ENCODE measurements at places on chromosomes 1 and 21. TPM values are rescaled to one million over a fixed set of nuclear protein-coding genes. Genes with fewer than 3 reads are reported as not detected.

GRCh38 chr1:119004781-119005180, 16.6 kb upstream of the TBX15 start:
- H3K27ac ChIP-seq = no peak overlapping the region
- no peaks in the 10 kb centered on the region for H3K36me3 ChIP-seq
- H3K27me3 ChIP-seq = no peaks in the 10 kb centered on the region
- no peak for DNase-seq
- H3K4me3 ChIP-seq = no peak overlapping the region

Gene SPATA1
- total RNA-seq = 2.8 TPM

DNA sequence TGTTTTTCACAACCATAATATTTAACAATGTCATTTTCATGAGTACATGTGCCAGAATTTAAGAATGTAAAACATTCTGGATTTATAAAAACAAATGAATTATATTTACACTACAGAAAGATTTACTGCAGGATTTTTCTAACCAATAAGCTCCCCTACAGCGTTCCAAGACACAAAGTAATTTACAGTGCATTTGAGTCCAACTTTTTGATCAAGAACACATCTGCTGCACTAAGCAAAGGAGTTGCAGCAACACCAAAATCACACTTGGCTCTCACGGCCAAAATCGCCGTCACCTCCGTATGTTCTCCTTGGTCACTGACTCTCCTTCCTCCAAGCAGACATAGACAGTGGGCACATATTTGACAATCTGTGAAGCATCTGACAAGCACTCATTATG, 7.7 kb downstream of the VPS26C start:
- H3K27ac ChIP-seq = no peak overlapping the region
- H3K4me3 ChIP-seq = no peak overlapping the region
- no peaks in the 10 kb centered on the region for H3K4me1 ChIP-seq
- no peaks in the 10 kb centered on the region for H3K36me3 ChIP-seq
- DNase-seq = no peak

DNA sequence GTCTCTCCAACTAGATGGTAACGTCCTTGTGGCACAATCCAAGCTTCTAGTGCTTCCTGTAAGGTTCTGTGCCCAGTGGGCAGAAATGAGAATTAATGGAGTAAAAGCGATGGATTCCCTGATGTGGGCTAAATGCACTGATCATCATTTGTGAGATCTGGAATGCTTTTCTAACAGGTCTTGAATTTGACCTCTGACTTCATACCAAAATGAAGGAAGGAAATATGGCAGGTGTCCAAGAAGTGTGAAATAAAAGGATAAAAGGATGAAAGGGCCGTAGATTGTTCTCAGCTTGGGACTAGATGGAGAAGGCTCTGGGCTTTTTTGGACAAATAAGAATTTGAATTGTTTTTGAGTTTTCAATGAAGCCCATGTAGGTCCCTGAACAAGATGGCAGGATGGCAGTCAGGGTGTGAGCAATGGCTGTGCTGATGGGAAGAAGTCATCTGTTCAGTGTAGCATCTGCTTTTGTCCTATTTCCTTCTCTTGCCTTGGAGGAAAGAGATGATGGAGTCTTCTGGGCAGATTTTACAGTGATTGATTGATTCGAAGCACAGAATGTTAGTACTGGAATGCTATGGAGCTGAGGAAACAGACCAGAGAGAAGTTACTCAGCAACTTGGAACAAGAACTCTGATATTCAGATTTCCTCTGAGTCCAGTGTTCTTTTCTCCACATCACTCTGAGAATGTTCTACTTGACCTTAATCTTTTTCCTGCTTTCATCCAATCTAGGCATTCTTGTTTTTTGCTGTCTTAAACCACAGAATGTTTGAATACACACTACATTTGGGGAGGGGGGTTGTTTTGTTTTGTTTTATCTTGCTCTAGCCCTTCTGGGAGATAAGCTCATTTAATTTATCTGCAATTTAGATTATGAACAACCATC, 286.0 kb downstream of the HLX start:
- H3K4me1 ChIP-seq = no peaks in the 10 kb centered on the region
- H3K27me3 ChIP-seq = no peaks in the 10 kb centered on the region
- no peaks in the 10 kb centered on the region for H3K36me3 ChIP-seq

GRCh38 chr1:10635085-10635896, 160.5 kb downstream of the PEX14 start:
- no peak overlapping the region for H3K27ac ChIP-seq
- no peaks in the 10 kb centered on the region for H3K27me3 ChIP-seq
- no peak overlapping the region for H3K4me3 ChIP-seq
- no peaks in the 10 kb centered on the region for H3K4me1 ChIP-seq
- DNase-seq = peak; percentile 42
- no peaks in the 10 kb centered on the region for H3K36me3 ChIP-seq

GRCh38 chr1:185850366-185850765, 116.2 kb downstream of the HMCN1 start:
- H3K4me1 ChIP-seq = no peaks in the 10 kb centered on the region
- H3K27ac ChIP-seq = no peak overlapping the region
- no peaks in the 10 kb centered on the region for H3K36me3 ChIP-seq
- DNase-seq = no peak

- peaks cover 16% of the 10 kb centered on the region for H3K4me1 ChIP-seq
- no peak overlapping the region for H3K27ac ChIP-seq
- H3K27me3 ChIP-seq = no peaks in the 10 kb centered on the region
- peaks cover 12% of the 10 kb centered on the region for H3K36me3 ChIP-seq
- H3K4me3 ChIP-seq = no peak overlapping the region
Measured at GRCh38 chr1:115198938-115199337, 109.6 kb upstream of the TSPAN2 start.

Gene CORT
- 1.6 TPM for total RNA-seq

DNA sequence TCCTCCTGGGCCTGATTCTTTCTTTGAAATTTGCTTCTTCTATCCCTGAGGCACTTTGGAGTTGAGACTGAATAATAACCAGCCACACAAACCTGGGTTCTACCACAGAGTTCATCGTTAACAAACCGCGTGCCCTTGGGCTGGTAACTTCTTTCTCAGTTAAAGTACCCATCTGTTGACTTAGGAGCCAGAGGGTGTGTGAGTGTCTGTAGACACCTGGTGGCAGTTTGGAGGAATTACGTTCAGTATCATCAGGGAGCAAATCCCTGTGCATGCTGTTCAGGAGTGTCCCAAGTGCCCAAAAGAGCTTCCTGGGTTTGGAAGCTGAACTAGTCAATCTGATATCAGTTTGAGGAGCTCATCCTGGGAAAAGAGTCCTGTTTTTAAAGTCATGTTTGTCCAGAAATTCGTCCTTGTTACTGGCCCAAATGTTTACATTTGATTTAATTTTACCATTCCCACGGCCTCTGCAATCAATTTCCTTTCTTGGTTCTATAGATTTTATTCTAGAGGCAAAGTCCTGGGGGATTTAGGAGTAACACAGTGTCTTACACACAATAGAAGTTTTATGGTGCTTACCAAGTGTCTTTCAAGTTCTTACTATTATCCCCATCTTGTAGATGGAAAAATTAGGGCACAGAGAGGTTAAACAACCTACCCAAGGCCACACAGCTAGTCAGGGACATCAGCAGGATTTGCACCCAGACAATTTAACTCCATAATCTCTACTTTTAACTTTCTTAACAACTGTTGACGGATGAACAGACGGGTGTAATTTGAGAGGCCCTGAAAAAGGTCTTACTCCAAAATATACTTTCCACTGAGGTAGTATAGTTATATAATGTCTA, 26.7 kb upstream of the RPTN start:
- no peak overlapping the region for H3K27ac ChIP-seq
- DNase-seq = peak; percentile 41

GRCh38 chr1:30808067-30808662, 50.6 kb upstream of the LAPTM5 start:
- DNase-seq = no peak
- H3K4me1 ChIP-seq = peaks cover 8% of the 10 kb centered on the region
- H3K36me3 ChIP-seq = no peaks in the 10 kb centered on the region
- peaks cover 6% of the 10 kb centered on the region for H3K27me3 ChIP-seq
- H3K4me3 ChIP-seq = no peak overlapping the region

DNA sequence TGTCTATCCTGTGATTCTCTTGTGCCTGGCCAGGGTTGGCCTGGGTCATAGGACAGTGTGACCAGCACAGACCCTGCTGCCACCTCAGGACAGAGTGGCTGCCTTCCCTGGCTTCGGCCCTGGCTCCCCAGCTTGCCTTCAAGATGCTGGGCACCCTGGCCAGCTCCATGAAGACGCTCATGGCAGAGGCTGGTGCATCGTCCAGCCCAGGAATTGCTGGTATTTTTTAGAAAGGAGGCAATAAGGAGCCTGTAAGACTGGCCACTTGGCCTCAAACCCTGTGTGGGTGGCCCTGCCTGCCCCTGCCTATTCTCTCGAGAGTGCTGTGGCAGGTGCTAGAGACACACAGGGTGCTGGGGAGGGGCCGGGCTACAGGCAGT, 70.4 kb upstream of the ACTRT2 start:
- H3K4me3 ChIP-seq = no peak overlapping the region
- H3K4me1 ChIP-seq = no peaks in the 10 kb centered on the region
- H3K27ac ChIP-seq = no peak overlapping the region
- peaks cover 70% of the 10 kb centered on the region for H3K27me3 ChIP-seq
- DNase-seq = no peak

DNA sequence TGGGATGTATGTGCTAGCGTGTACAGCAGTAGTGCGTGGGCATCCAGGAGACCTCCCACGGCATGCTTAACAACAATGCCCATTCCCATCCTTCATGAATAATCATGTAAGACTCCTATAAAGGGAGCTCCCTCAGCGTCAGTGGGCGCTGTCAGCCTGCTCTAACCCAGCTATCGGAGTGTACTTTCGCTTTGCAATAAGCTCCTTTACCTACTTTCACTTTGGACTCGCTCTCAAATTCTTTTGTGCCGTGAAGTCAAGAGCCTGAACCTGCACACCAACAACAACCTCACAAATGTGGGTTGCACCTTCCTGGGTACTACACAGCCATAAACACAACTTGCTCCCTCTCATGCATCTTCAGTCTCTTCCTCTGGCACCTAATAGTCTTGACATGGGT, 114.8 kb upstream of the PAXBP1 start:
- no peaks in the 10 kb centered on the region for H3K36me3 ChIP-seq
- peaks cover 62% of the 10 kb centered on the region for H3K27me3 ChIP-seq
- no peaks in the 10 kb centered on the region for H3K4me1 ChIP-seq
- no peak for DNase-seq

DNA sequence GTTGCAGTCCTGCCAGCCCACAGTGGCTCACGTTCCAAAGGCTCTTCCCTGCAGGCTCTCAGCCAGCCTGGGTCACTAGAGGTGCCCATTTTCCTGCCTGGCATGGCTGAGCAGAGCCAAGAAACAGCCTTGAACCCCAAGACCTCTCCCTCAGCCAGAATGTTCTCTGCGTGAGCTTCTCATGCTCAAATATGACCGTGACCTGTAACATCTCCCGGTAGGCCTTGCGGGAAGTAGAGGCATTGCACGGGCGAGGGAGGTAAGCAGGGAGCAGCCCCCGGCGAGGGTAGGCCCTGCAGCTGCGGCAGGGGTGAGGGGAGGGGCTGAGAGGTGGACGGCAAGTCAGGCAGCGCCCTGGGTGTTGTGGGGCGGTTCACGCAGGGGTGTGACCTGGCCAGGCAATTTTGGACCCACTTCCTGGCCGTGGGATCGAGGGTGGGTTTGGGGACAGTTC, 20.0 kb downstream of the RRP1 start:
- no peak overlapping the region for H3K27ac ChIP-seq
- H3K36me3 ChIP-seq = no peaks in the 10 kb centered on the region
- H3K4me1 ChIP-seq = peaks cover 1% of the 10 kb centered on the region
- DNase-seq = no peak

GRCh38 chr1:23838401-23838866, 13.2 kb upstream of the HMGCL start:
- H3K4me1 ChIP-seq = no peaks in the 10 kb centered on the region
- no peak overlapping the region for H3K27ac ChIP-seq
- H3K27me3 ChIP-seq = no peaks in the 10 kb centered on the region
- DNase-seq = peak; percentile 55
- H3K36me3 ChIP-seq = no peaks in the 10 kb centered on the region

Gene KIAA1614
- not detected for total RNA-seq

GRCh38 chr1:18644973-18645746, 14.5 kb downstream of the PAX7 start:
- H3K27ac ChIP-seq = no peak overlapping the region
- no peak for DNase-seq
- H3K27me3 ChIP-seq = peaks cover 29% of the 10 kb centered on the region
- H3K36me3 ChIP-seq = no peaks in the 10 kb centered on the region
- no peak overlapping the region for H3K4me3 ChIP-seq

- DNase-seq = no peak
- no peaks in the 10 kb centered on the region for H3K36me3 ChIP-seq
- H3K27me3 ChIP-seq = no peaks in the 10 kb centered on the region
- H3K4me1 ChIP-seq = no peaks in the 10 kb centered on the region
Measured at GRCh38 chr1:75529488-75529887, 81.4 kb downstream of the SLC44A5 start.

DNA sequence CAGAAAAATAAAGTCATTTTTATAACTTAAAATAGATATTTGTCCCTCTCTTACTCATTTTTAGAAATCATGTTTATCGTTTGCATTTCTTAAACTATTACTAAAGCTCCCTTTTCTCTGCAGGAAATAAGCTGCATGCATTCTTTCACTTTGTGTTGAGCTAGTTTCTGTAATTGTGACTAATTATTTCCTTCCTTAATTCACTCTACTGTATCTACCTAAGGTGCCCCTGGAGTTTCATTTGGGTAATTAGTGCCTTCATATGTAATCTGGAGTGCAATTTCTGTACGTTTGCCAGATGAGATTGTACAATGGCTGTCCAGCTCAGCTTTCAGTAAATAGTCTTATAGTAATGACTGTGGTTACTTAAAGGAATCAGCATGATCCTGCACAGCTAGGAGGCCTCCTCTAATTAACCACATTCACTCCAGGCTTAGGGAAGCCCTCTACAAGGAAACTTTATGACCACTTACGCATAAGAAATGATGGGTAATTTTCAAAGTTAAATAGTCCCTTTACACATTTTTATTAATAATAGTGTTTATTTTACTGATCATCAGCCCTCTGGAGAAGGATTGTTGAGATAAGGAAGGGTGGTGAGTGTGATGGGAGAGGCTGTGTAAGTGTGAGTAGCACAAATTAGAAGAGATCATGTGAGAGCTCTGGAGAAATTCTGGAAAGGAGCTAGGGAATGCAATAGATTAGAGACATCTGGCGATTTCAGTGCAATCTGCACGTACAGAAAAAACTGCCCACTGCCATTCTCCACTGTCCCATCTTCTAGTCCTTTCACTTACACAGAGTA, 86.8 kb downstream of the LRRC8C start:
- peaks cover 14% of the 10 kb centered on the region for H3K4me1 ChIP-seq
- H3K27me3 ChIP-seq = no peaks in the 10 kb centered on the region
- no peak for DNase-seq
- no peak overlapping the region for H3K4me3 ChIP-seq

GRCh38 chr1:232084584-232085223, 458.1 kb downstream of the DISC1 start:
- H3K36me3 ChIP-seq = no peaks in the 10 kb centered on the region
- no peaks in the 10 kb centered on the region for H3K4me1 ChIP-seq
- peak; percentile 3 for DNase-seq
- H3K27ac ChIP-seq = no peak overlapping the region
- H3K4me3 ChIP-seq = no peak overlapping the region

Gene KIF14
- total RNA-seq = 30.0 TPM

GRCh38 chr1:201902198-201902597, 13.5 kb downstream of the SHISA4 start:
- no peak overlapping the region for H3K4me3 ChIP-seq
- H3K36me3 ChIP-seq = no peaks in the 10 kb centered on the region
- DNase-seq = peak; percentile 33
- no peak overlapping the region for H3K27ac ChIP-seq
- peaks cover 17% of the 10 kb centered on the region for H3K4me1 ChIP-seq

Gene PPFIA4
- 5.0 TPM for total RNA-seq

Gene OR2T35
- total RNA-seq = not detected

- no peak overlapping the region for H3K4me3 ChIP-seq
- no peak overlapping the region for H3K27ac ChIP-seq
- no peaks in the 10 kb centered on the region for H3K4me1 ChIP-seq
- DNase-seq = no peak
- no peaks in the 10 kb centered on the region for H3K27me3 ChIP-seq
Measured at GRCh38 chr1:14949270-14949835, 204.2 kb upstream of the TMEM51 start.

All from PC-9 (cell line).